ENCODE measurements at places on chromosomes 7 and 10.

DNA sequence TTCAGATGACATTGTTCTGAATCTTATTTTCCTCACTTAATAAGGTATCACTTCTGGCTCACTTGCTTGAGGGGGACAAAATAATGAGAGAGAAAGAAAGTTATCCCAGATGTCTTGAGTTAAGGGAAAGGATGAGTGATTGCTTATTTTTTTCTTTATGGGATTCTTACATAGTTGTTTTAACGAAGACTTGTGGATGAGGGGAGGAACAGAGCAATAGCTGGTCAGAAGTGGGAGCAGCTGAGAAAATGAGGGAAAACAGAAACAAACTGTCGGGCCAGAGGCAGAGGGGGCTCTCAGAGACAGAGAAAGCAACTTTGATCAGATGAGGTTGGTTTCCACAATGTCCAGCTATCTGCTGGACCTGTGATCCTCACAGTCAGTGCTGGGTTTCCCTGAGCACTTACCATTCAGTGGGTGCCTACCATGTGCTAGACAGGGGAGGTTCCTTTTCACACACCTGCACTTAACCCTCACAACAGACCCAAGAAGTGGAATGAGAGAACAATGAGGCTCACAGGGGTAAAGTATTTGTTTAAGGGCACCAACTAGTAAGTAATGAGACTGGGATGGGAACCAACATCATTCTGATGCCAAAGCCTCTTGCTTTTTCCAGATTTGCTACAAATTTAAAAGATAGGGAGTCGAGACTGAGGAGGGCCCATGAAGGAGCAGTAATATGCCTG, 64.2 kb downstream of the BICC1 start:
- no peak for DNase-seq

- no peak for DNase-seq
Measured at GRCh38 chr7:142894112-142894984, 8.8 kb upstream of the TRPV6 start.

- DNase-seq: no peak
Measured at GRCh38 chr10:115638246-115638645, 545.1 kb downstream of the ATRNL1 start.

- DNase-seq: no peak
Measured at GRCh38 chr10:3538656-3539531, 246.1 kb downstream of the KLF6 start.

DNA sequence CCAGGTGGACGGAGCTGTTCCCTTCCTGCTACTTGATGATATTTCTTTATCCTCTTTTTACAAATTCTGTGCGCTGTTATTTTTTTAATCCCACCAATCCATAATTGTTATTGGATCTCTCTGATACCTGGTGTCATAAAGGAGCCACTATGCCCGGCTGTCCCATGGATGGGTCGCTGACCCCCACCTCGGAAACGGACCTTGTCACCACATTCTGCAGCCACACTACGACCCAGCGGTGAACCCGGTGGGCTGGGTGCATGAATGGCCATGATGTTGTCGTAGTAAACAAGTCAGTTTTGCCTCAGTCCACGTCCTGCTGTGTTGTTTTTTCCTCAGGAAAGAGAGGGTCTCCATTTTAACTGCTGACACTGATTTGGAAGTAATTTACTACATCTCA, 112.2 kb downstream of the PKD1L1 start:
- no peak for DNase-seq

- DNase-seq: no peak
Measured at GRCh38 chr7:117021366-117021765, 68.1 kb downstream of the ST7 start.

- DNase-seq: no peak
Measured at GRCh38 chr7:11343818-11344413, 370.2 kb downstream of the PHF14 start.

GRCh38 chr7:149226840-149227494, 12.5 kb upstream of the ZNF212 start:
- no peak for DNase-seq

DNA sequence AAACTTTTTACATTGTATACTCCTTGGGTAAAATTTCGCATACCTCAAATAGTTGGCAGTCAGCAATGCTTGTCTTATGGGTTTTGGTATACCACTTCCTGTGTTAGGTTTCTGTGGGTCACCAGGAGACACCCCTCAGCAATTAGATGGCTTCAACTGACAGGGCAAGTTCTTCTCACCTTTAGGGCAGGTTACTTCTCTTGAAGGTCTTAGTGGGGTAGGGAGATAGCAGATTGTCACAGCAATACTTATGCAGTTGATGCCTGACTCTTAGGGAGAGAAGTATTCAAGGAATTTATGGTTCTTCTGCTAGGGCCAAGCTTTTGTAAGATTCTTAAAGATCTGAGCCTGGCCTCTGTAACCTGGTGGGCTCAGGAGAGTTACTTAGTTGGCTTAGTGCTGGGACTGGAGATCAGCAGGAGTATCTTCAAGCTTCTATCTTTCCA, 42.9 kb downstream of the MKLN1 start:
- peak; percentile 5 for DNase-seq

GRCh38 chr7:137395420-137395819, 51.9 kb upstream of the PTN start:
- no peak for DNase-seq

- no peak for DNase-seq
Measured at GRCh38 chr7:23184709-23185359, 3.0 kb downstream of the NUP42 start.

- no peak for DNase-seq
Measured at GRCh38 chr10:131810036-131810804, 90.6 kb upstream of the PPP2R2D start.

- DNase-seq: no peak
Measured at GRCh38 chr10:22670788-22671187, 43.6 kb downstream of the PIP4K2A start.

- no peak for DNase-seq
Measured at GRCh38 chr10:26368463-26368862, 69.7 kb upstream of the APBB1IP start.

GRCh38 chr10:127848226-127848625, 44.5 kb downstream of the CLRN3 start:
- DNase-seq: no peak

All from memory B cell (primary cell).